ENCODE measurements at places on chromosomes 7 and 10.

DNA sequence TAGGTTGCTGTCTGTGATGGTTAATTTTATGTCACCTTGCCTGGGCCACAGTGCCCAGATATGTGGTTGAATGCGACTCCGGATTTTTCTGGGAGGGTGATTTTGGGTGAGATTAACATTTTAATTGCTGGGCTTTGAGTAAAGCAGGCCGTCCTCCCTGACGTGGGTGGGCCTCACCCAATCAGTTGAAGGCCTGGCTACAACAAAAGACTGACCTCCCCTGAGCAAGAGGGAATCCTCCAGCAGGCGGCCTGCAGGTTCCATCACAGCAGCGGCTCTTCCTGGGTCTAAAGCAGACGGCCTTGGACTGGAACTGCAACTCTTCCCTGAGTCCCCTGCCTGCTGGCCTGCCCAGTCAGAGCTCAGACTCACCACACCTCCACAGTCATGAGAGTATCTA, 114.2 kb downstream of the SFMBT2 start:
- DNase-seq = no peak

GRCh38 chr10:22219308-22219707, 1.5 kb upstream of the EBLN1 start:
- no peak for DNase-seq

DNA sequence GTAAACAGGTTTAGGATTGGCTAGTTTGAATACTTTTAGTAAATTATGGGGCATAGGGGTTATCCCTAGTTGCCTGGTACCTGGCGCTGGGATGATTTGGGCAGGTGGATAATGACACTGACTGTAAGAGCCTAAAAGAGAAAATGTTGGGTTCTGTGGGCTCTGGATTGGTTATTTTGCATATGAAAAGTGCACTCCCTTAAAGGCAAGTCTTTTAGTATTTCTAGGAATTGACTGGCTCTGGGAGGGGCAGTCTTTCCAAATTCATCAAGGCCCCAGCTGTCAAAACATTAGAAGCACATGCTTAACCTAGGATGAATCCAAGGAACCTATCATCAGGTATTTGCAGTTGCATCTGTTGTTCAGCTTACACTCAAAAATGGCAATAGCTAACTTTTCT, 454.6 kb upstream of the SORCS1 start:
- DNase-seq = no peak

DNA sequence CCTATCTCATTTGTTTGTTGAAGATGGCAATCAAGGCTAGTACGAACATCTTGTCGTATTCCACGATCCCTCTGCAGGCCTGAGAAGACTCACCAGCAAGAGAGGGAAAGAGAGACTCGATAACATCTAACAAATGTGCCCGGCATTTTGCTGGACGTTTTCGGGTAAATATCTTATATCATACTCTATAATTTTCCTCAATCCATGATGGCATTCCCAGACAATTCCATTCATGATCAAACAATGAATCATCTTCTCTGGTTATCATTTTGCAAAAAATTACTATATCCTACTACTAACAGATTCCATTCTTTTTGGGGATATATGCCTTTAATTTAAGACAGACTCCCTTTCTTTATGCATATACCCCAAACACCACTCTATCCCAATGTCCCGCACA, 118.1 kb downstream of the TYW1B start:
- no peak for DNase-seq

- no peak for DNase-seq
These were observed 2.2 kb downstream of the MORN4 start for GRCh38 chr10:97631098-97631497.

GRCh38 chr10:87500646-87501048, 4.0 kb upstream of the MINPP1 start:
- DNase-seq = no peak

- no peak for DNase-seq
These were observed 1040.0 kb downstream of the SORCS3 start for GRCh38 chr10:105681051-105681450.

DNA sequence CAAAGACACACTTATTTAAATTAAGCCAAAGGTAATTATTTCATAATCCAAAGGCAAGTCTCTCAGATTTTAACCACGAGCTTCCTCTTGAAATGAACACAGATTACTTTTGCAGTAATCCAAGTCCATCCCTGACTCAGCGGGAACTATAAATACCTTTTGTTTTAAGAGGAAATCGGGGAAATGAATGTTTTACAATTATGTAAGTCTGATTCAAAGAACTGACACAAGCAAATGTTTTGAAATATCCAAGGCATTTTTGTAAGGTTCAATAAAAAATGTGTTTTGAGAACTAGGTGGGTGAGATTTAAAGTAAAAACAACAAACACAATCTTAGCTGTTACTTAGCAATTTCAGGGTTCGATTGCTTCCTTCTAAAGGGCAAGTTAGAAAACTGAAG, 179.8 kb upstream of the ASAH2 start:
- DNase-seq = no peak

DNA sequence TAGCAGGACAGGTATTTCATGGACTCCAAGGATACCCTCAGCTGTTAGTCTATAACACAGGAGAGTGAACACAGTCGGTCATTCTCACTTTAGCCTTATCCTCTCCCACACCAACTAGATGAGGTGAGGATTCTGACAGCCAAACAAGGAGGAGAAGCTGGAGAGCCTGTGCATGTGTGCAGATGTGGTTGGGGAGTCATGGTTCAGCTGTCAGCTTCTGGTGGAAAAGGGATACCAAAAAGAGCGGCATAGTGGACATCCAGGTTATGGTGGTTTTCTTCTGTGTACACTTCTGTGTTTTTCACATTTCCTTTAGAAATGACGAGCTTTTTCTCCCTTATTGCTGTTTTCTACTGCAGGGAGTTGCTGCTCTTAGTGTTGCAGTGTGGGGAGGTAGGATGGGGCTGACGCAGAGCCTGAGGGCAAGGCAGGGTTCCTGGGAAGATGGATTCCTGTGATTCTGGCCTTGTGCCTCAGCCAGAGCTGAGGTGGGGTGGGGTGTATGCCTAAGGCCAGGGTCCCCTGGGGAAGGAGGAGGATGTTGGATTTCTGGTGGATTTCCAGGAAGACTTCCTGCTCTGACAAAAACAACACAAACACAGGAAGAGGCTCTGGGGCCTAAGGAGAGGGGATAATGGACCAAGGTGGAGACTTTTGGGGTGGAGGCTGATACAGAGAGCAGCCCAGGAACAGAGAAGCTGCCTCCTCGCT, 26.6 kb downstream of the PLAU start:
- DNase-seq = no peak

DNA sequence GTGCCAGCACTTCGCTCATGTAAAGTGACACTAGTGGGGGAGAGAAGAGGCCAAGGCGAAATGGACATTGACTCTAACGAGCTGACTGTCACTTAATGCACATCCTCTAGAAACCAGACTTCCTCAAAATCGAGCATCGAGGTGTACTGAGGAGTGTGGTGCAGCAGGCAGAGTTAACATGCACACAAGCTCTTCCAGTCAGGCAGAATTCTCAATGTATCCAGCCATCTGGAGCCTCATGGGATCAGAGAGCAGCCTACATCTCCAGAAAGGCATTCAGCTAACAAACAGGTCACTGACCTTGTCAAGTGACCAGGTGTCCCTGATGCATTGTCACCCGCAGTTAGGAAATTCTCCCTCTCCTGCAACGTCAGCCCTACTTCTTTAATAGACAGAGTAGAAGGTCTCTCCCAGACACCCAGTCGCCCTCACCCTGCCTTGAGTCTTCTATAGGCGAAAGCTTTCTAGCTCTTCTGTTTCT, 259.8 kb upstream of the AOAH start:
- peak; percentile 55 for DNase-seq

DNA sequence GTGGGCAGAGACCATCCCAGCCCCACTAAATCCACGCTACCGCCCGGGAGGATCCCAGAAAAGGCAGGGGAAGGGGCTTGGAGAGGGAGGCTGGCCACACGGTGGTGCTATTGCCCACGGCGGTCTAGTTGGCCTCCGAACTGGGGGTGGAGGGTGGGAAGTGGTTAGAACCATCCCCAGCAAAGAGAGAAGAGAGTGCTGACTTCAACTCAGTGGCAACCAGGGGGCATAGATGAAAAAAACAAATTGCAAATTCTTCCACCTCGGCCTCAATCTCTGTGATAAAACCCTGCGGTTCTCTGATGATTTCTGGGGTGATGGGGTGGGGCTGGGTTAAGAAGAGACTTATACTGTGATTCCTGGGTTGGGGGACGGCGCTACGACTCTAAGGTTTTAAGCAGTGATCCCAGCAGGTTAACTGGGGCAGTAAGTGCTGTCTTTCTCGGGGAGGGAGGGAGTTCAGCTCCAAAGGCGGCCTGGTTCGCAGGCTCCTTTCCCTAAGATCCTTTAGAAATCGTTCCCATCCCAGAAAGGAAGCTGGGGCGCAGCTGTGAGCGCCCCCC, 154.5 kb upstream of the LYZL2 start:
- DNase-seq = peak; percentile 59

GRCh38 chr7:27247452-27248426, 5.1 kb downstream of the EVX1 start:
- DNase-seq = no peak

DNA sequence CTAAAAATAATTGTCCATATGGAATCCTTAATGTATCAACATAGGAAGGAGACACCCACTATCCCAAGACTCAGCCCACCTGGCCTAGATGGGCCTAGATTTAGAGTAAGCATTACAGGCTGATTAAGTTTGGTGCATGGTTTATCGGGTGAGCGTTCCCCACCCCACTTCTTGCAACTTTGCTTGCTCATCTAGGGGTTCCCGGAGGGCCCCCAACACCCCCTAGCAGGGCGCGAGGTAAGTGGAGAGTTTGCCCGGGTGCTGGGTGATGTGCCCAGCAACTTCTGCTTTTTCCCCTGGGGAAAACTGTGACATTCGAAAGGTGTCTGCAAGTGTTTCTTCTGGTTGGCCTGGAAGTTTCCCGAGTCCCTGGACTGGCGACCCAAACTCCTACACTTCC, 31.7 kb downstream of the SKIDA1 start:
- DNase-seq = no peak

GRCh38 chr7:64277630-64278029, 36.1 kb upstream of the ZNF736 start:
- DNase-seq = no peak

DNA sequence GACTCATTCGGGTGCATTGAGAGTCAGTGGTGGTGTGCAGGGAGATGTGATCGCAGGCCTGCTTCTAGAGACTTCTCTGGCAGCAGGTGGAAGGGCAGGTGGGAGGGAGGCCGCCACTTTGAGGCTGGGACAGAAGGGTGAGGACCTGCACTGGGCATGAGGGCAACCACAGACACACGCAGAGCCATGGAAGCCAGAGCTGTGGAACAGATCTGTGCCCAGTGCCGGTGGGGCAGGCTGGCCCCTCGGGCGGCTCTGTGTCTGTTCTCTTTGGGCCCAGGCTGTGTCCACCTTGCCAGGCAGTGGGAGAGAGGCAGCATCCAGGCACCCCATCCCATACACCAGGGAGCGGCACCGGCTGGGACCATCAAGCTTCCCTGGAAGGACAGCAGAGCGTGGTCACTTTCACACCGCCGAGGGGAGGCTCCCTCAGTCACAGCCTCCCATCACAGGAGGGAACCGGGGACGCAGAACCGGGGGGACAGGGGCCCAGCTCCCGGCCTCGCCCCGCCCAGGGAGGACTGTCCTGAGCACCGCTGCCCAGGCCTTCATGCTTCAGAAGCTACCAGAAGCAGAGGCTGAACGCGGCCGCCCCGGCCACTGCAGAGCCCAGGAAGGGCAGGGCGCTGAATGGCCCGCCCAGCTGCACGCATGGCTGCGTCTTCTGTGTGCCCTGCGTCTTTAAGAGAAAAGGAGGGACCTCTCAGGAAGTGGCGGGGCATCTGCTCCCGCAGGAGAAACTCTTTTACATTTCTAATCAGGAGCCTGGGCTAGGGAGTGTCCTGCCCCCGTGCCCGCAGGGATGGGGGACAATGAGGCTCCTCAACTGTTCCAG, 32.1 kb downstream of the EN2 start:
- no peak for DNase-seq

GRCh38 chr10:63213489-63213888, 80.4 kb downstream of the NRBF2 start:
- peak; percentile 68 for DNase-seq

DNA sequence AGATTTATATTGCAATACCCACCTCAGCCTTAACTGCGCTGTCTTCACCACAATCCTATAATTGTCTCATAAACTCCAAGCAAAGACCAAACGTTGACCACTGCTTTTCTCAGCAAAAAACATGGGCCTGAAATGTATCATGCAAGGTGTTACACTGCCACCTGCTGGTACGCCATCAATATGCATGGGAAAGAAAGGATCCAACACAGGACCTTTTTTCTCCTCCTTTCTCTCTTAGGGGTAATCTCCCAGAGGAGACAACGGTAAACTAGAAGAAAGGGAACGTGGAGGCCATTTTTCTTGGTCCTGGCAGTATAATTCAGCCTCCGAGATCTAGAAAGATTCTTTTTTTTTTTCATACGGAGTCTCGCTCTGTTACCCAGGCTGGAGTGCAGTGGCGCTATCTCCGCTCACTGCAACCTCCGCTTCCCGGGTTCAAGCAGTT, 79.1 kb upstream of the MPP7 start:
- peak; percentile 78 for DNase-seq

DNA sequence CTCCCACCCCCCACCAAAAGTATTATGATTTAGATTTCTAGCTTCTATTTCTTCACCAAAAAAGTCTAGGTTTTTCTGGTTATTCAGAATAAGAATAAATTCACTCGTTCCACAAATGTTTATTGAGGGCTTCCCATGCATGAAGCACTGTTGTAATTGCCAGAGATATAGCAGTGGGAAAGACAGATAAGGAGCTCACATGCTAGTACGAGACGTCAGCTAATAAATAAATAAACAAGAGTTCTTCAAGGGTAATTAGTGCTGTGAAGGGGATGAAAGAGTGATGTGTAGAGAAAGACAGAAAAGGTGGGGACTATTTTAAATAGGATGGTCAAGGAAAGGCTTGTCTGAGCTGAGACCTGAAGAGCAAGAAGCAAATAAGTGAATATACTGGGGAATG, 38.1 kb upstream of the SEPTIN7 start:
- no peak for DNase-seq

DNA sequence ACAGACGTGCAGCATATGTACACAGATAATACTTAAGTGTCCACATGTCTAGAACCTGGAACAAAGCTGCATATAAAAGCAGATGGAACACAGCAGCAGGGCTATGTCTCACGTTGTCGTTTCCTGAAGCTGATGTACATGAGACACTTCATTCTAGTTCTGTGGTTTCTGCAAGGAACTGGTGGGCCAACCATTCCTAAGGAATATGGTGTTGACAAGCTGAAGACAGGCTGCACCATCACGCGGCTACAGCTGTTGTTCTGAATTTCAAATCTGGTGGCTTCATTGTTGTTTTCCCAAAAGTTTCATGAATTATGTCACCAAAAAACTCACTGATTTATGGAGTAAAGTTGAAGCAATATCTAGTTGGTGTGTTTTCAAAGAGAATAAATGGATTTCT, 33.7 kb downstream of the PRKAG2 start:
- no peak for DNase-seq

DNA sequence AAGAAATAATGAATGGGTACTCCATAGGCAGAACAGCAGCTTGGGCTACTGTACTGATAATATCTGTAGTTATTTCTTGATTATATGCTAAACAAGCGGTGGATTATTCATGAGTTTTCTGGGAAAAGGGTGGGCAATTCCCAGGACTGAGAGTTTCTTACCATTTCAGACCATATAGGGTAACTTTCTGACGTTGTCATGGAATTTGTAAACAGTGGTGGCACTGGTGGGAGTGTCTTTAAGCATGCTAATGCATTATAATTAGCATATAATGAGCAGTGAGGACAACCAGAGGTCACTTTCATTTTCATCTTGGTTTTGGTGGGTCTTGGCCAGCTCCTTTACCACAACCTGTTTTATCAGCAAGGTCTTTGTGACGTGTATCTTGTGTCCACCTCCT, 399.7 kb downstream of the CDC14C start:
- no peak for DNase-seq
